ENCODE measurements at places on chromosomes 5 and 9. TPM values are rescaled to one million over a fixed set of nuclear protein-coding genes. Genes with fewer than 3 reads are reported as not detected.

SHB gene
- total RNA-seq, result 24.7 TPM

PITX1 gene
- total RNA-seq, result not detected

ROR2 gene
- 0.52 TPM for total RNA-seq

FGF1 gene
- 50.5 TPM for total RNA-seq

MGAT1 gene
- 133 TPM for total RNA-seq

CDH9 gene
- not detected for total RNA-seq

KIF20A gene
- total RNA-seq, result 0.65 TPM

NUTM2G gene
- not detected for total RNA-seq

SLC23A1 gene
- total RNA-seq, result not detected

RALGPS1 gene
- 9.7 TPM for total RNA-seq

TRPM3 gene
- not detected for total RNA-seq

DNAH5 gene
- total RNA-seq, result 0.30 TPM

C5orf52 gene
- total RNA-seq, result not detected

ANKRD34B gene
- total RNA-seq, result not detected

ECM2 gene
- total RNA-seq, result 3.1 TPM

TAF11L10 gene
- not detected for total RNA-seq

All from heart left ventricle (tissue), 16 donors.